Heart right ventricle (tissue), 16 donors: ENCODE measurements at places on chromosomes 12 and 14. TPM values are rescaled to one million over a fixed set of nuclear protein-coding genes. Genes with fewer than 3 reads are reported as not detected.

Gene IL23A
- 0.20 TPM for polyA plus RNA-seq

- H3K27ac ChIP-seq: no peak overlapping the region
- H3K4me1 ChIP-seq: peaks cover 10% of the 10 kb centered on the region
Measured at GRCh38 chr12:109653890-109654289, 59.7 kb upstream of the FAM222A start.

- DNase-seq: no peak
- H3K4me3 ChIP-seq: no peak overlapping the region
- H3K4me1 ChIP-seq: no peaks in the 10 kb centered on the region
- no peak overlapping the region for H3K27ac ChIP-seq
- H3K27me3 ChIP-seq: no peaks in the 10 kb centered on the region
Measured at GRCh38 chr14:57652769-57653168, 159.1 kb upstream of the CCDC198 start.

DNA sequence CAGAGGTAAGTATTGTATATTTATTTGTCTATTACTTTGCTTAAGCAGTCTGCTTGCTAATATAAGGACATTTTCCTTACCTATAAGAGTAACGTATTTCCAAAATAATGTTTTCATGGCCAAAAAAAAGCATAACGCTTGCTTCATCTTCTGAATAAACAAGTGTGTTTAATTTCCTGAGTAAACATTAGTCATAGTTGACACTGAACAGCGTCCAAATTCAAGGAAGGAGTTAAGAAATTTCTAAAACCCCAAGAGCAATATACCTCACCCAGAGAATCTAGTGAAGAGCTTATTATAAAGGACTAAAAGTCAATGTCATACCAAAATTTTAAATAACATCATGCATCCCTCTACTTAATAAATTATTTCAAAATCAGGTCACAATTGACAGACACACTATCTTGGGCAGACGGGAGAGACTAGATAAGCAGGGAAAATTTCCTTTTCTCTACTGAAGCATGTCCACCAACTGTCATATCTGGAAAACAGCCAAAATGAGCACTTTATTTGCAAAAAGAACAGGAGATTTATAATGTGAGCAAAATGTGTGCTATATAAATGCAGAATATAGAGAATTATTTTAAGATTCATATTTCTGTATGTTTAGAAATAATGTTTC is 25.1 kb downstream of the ANKS1B start:
- no peaks in the 10 kb centered on the region for H3K27me3 ChIP-seq
- no peak for DNase-seq
- no peaks in the 10 kb centered on the region for H3K36me3 ChIP-seq
- H3K4me3 ChIP-seq: no peak overlapping the region
- no peak overlapping the region for H3K27ac ChIP-seq

- H3K27ac ChIP-seq: no peak overlapping the region
- no peaks in the 10 kb centered on the region for H3K27me3 ChIP-seq
- no peak overlapping the region for H3K4me3 ChIP-seq
- no peaks in the 10 kb centered on the region for H3K4me1 ChIP-seq
Measured at GRCh38 chr12:11545484-11546330, 103.8 kb upstream of the ETV6 start.

GRCh38 chr12:51528852-51529650 is 62.0 kb upstream of the SCN8A start:
- no peaks in the 10 kb centered on the region for H3K4me1 ChIP-seq
- peaks cover 11% of the 10 kb centered on the region for H3K27me3 ChIP-seq
- no peaks in the 10 kb centered on the region for H3K36me3 ChIP-seq
- DNase-seq: no peak
- H3K4me3 ChIP-seq: no peak overlapping the region

DNA sequence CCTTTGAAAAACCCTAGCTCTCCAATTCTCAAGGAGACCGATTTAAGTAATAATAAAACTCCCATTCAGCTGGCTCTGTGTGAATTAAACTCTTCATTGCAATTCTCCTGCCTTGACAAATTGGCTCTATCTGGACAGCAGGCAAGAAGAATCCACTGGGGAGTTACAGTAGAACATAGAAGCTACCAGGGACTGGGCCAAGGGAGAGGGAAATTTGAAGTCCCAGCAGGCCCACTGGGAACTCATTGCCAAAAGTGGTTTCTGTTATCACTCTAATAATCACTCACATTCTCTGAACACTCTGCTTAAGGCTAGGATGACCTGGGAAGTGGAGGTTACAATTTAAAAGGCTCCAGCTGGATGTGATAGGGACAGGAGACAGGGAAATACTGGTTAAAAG is 384.5 kb upstream of the CCDC196 start:
- DNase-seq: no peak
- H3K27ac ChIP-seq: no peak overlapping the region
- no peaks in the 10 kb centered on the region for H3K36me3 ChIP-seq
- H3K27me3 ChIP-seq: no peaks in the 10 kb centered on the region
